ENCODE measurements at places on chromosomes 6 and 20.

- DNase-seq: peak; percentile 13
These were observed at the start of gene SIRPB1 for GRCh38 chr20:1619861-1620444. SIRPB1 (minus strand) TSS chr20:1620009; CDS start chr20:1619944, 65 bp downstream.

GRCh38 chr20:32158943-32159660, 48.4 kb downstream of the PLAGL2 start:
- DNase-seq: no peak

DNA sequence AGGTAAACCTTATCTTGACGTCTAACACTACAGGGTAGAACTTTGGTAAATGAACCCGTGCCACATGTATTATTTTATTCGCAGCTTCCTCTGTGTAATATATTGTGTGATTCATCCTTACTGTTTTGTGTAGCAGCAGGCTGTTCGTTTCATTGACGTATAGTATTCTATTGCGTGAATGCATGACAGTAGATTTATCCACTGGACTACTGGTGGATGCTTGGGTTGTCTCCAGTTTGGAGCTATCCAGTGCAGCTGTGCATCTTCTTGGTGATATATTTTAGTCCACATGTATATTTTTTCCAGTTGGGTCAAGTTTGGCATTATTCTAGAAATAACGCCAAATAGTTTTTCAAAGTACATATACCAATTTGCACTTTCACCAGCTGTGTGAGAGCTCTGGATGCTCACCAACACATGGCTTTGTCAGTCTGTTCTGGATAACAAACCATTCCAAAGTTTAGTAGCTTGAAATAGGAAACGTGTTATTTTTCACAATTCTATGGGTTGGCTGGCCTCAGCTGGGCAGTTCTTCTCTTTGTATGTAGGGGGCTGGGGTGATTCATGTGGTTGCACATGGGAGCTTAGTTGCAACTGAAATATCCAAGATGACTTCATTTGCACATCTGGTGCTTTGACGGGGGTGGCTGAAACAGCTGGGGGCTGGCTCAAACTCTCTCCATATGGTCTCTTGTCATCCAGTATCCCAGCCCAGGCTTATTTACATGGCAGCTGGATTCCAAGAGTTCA, 9.3 kb downstream of the ECT2L start:
- DNase-seq: no peak

GRCh38 chr6:17179530-17180073, 77.8 kb downstream of the STMND1 start:
- DNase-seq: no peak

DNA sequence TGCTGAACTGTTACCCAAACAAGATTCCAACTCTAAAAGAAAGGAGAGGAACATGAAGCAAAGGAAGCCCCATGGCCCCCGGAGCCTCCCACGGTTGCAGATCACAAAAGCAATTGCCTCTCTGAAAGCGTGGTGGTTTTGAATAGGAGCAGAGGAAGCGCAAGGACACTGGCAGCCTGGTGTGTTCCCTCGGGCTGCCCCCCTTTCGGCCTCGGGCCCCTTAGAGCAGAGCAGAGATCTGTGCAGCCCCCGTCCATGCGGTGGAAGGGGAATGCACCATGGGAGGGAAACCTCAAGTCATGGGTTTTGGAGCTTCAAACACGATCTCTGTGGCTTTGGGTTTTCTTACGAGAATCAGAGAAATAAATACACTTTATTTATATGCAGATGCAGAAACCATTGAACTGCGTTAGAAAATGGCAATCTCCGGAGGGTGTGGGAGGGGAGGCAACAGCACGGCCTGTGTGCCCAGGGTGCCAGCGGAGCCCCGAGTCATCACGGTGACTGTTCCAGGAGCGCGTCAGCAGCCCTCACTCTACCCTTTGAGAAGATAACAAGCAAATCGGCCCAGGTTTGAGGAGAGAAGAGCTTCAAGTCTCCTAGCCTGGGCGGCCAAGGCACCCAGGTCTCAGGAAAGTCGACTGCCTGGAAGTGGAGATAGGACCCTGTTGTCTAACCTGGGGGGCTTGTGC, 20.5 kb downstream of the FOXF2 start:
- DNase-seq: no peak

DNA sequence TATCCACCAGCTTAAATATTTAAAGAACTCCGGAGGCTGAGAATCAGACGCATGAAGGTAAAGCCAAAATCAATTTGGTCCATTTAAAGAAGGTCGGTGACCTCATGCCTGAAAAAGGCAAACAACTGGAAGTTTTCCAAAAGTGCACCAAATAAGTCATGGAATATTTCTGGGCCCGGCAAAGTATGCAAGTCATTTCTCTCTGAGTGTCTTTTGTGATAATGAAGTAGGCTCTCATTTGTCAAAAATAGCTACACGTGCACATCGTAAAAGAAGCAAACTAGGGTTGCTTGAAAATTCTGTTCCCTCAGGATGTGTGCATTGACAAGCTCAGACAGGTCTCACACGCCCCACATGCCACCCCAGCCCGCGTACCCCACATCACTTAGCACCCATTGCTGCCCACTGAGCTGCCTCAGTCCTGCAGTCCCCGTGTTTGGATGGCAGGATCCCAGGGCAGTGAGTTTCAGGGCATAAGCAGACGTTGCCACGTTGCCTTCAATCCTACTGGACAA, 20.5 kb upstream of the PYGB start:
- DNase-seq: no peak

DNA sequence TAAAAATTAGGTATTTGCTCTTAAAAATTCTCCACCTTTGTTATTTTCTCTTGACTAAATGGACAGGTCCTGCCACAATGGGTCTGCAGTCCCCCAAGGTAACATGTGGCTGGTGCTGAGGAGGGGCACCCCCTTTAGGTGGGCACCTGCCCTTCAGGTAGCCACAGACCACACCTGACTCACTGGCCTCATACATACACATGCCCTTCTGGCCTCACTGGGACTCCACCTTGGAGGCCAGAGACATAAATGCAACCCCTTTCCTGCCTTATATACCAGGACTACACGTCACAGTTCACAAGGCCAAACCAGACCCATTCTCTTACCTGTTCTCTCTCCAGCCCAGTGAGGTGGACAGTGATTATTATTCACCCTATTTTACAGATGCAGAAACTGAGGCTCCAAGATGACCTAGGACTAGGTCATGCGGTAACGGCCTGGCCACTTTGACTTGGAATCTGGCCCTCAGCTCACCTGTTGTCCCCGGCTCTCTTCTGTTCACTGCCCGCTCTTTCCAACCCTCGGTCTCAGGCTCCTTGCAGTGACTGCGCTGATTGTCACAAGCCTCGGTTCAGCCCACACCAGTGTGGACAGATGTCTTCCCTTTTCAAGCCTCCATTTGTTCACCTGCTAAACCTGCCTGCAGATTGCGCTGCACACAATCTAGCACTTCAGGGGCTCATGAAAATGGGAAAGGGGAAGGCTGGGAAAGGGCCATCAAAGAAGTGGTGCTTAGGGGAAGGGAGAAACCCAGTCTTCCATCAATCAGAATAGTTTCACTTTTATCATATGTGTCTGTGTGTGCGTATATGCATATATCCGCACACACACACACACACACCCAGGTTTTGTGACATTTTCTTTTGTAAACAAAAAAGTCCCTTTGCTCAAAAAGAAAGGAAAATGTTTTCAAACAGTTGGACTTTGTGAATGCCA, 121.7 kb downstream of the BCAS1 start:
- no peak for DNase-seq
